Hippocampal formation (tissue), 2 donors: ENCODE measurements at places on chromosomes 13 and 19.

GRCh38 chr19:6736917-6737283 lies 480 bp downstream of the GPR108 start:
- DNase-seq, result no peak

DNA sequence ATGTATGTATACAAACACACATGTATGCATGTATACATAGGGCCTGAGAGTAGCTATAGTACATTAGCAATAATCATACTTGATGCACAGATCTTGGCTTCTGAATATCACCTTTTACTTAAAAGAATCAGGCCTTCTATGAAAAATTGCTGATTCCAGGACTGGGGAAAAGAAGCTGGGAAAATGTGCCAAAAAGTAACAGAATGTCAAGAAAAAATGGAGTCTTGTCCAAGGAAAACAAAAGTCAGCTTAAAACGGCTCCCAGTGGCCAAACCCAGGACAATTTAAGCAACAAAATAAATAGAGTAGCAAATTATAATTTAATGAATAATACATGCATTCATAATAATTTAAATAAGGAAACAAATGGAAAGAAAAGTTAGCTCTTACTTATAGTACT lies 2104.9 kb downstream of the PCDH9 start:
- no peak for DNase-seq

- DNase-seq, result no peak
These were observed 194.0 kb upstream of the PCDH17 start for GRCh38 chr13:57437587-57437986.

GRCh38 chr13:104641309-104641708 lies 1575.1 kb upstream of the SLC10A2 start:
- DNase-seq, result no peak

DNA sequence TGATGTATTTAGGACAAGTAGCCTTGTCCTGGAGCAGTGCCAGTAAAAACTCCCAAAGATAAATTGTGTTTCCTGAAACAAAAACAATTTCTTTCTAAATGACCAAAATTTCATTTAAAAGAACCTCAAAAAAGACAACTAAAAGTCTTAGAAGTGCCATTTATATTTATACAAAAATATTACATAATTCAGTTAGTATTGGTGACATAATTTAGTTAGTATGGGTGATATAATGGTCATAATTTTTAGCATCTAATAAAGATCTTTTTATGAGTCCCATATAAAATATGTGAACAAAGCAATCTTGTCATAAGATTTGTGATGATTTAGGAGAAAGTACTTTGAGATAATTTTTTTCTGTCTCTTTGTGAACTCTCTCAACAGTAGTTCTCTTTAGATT lies 76.0 kb downstream of the ELF1 start:
- no peak for DNase-seq

DNA sequence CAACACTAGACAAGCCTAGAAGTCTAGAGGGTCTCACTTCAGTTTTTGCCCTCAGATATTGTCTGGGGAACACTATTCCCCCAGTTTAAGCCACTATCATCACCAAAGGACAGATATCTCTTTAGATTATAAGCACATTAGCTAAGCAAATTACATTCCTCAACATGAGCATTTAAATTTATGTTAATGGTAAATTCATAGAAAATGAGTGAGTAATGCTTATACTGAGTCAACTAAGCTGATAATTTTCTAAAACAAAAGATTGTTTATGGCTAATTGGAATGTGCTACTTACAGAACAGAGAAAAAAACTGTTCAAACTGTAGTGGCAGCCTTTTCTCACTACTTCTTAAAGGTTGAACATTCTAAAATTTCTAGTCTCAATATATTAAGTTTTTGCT lies 290.2 kb downstream of the SLITRK1 start:
- no peak for DNase-seq

- no peak for DNase-seq
These were observed 2292.8 kb downstream of the PCDH9 start for GRCh38 chr13:64937302-64937701.

- DNase-seq, result no peak
These were observed 1895.9 kb upstream of the PCDH20 start for GRCh38 chr13:63311587-63311986.

DNA sequence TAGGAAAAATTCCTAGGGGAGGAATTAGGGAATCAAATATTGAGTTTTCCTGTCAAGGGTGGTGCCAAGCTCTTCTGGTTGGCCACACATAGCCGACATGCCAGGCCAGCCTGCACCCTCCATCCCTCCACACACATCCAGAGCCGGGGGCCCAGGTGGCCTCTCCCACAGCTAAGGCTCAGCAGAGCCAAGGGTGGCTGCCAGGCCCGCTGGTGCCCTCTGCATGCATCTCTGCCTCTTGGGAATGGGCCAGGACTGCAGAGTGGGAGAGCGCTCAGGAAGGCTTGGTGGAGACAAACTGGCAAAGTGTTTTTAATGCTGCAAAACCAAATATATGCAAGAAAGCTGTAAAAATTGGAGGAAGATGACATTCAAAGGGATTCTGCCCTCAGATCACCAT lies 42.7 kb upstream of the GAS6 start:
- DNase-seq, result no peak

GRCh38 chr13:32581177-32581786 lies 5.0 kb upstream of the PDS5B start:
- peak; percentile 67 for DNase-seq

GRCh38 chr19:33814181-33815165 lies 17.8 kb downstream of the KCTD15 start:
- DNase-seq, result no peak

- no peak for DNase-seq
These were observed 26.8 kb upstream of the CEACAM21 start for GRCh38 chr19:41548954-41549688.

DNA sequence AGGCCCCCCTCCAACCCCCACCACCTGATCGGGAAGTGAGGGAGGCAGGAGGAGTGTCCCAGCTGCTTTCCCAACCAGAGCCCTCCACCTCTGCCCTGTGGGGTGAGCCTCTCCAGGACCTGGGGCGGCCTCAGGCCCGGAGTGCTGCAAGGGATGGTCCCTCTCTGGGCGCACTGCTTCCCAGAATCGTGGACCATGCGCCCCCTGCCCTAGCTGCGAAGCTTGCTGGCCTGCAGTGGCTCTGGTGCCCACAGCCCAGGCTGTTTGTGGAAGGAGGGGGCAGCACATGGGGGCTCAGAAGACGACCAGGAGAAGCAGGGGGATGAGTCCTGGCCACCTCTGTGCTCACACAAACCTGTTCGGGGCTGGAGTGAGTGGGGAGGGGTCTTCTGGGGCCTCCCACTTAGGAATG lies 33.6 kb downstream of the CEBPG start:
- no peak for DNase-seq

DNA sequence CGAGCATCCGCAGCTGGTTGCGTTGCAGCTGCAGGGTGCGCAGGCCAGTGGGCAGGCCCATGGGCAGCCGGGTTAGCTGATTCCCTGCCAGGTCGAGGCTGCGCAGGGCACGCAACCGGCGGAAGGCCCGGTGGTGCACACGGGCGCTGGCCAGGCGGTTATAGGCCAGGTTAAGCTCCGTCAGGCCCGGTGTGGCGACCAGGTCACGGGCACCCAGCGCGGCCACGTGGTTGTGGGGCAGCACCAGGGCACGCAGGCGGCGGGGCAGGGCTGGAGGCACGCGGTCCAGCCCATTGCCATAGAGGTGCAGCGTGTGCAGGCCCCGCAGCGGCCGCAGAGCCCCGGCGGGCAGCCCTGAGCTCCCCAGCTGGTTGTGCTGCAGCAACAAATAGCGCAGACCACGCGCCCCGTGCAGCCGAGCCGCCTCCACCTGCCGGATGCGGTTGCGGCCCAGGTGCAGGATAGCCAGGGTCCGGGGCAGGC lies 5.3 kb downstream of the PODNL1 start:
- no peak for DNase-seq

- DNase-seq, result peak; percentile 39
These were observed 49.8 kb downstream of the BICRA start for GRCh38 chr19:47658431-47659348.
